ENCODE measurements at places on chromosomes 5 and 9.

DNA sequence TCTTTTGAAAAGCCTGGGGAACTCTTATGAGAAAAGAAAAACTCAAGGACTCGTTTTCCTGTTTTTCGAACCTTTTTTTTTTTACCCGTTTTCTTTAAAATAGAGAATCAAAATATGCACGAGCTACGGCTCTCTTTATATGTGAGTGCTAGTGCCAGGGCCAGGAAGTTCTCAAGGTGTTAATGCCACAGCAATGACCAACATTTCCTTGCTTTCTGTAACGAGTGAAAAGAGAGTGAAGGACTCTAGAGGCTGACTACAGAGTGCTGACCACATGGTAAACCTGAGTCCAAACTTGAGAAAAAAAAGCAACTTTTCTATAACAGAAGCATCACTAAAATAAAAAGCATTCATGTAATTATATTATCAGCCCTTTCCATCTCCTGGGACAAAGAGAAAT, 102.2 kb upstream of the SLC28A3 start:
- DNase-seq: no peak

DNA sequence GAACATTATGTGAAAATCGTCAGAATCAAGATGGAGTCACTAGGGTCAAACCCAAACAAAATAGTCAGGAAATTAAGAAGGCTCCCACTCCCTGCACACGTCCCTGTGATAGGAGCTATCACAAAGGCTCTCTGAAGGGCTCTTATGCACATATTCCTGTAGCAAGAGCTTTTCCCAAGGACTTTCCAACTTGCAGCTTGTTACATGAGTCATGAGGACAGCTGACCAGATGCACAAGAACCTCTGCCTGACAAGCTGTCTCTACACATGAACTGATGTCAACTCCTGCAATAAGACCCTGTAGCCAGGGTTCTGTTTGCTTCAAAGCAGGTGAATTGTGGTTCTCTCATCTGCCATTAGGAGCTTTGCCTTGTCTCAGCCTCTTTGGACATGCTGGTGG, 122.4 kb downstream of the OLFM1 start:
- no peak for DNase-seq

GRCh38 chr5:96919754-96920197, 16.1 kb upstream of the LNPEP start:
- DNase-seq: no peak

DNA sequence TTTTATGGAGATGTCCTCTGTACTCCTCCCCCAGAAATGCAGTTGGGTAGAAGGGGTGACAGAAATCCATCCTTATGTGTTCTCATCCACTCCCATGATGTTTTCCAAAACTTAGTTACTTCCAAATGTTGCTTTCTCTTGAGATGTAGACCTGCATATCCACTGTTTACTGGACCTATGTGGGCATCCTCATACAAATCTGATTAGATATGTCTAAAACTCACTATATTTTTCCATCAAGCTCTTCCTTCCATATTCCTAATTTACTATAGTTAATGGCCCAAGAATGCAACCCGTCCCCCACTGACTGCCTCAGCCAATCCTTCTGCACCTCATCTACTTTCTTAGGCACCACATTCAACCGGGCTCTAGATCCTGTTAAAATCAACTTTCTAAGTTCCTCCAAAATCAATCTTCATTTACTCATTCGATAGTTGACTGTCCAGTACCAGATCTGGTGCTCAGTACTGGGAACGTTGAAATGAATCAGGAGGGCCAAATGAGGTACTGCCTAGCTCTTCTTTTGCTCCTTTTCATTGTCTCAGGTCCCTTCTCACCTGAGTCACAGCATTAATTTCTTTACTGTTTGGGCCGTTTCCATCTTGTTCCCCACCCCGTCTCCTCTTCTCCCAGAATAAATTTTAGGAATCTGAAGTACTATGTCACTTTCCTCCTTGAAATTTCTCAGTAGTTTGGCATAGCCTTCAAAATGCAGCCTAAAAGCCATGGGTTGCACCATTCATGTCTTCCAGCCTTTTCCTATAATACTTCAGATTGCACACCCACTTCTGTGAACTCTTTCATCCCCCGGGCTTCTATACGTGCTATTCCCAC, 7.9 kb downstream of the PLK2 start:
- DNase-seq: no peak

GRCh38 chr5:93602241-93603077, 19.4 kb downstream of the NR2F1 start:
- DNase-seq: no peak

Measured in stimulated activated CD4-positive, alpha-beta T cell treated with anti-CD3 and anti-CD28 coated beads, TNF-alpha, amount 100 ng/mL, for 1 hour (primary cell).